ENCODE measurements at places on chromosomes 2 and 18.

- DNase-seq, result no peak
Measured at GRCh38 chr18:75170916-75171315, 38.0 kb downstream of the PTGR3 start.

GRCh38 chr2:31764169-31764568 lies 183.4 kb upstream of the SRD5A2 start:
- DNase-seq, result no peak

DNA sequence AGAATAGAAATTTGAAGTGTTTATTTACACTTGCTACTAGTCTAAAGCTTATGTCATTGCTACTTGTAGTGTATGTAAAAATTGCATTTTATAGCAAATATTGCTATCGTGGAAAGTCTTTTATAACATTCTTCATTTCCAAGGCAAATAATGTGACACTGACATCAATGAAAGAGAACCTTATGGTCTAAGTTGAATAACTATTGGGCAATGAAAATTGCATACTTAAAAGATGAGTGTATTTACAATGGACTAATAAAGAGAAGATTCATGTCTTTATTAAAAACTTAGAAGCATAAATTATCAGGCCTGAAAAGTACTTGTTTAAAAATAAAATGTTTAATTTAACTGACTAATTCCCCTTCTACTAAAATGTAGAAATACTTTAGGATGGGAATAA lies 82.2 kb downstream of the LRP1B start:
- DNase-seq, result no peak

DNA sequence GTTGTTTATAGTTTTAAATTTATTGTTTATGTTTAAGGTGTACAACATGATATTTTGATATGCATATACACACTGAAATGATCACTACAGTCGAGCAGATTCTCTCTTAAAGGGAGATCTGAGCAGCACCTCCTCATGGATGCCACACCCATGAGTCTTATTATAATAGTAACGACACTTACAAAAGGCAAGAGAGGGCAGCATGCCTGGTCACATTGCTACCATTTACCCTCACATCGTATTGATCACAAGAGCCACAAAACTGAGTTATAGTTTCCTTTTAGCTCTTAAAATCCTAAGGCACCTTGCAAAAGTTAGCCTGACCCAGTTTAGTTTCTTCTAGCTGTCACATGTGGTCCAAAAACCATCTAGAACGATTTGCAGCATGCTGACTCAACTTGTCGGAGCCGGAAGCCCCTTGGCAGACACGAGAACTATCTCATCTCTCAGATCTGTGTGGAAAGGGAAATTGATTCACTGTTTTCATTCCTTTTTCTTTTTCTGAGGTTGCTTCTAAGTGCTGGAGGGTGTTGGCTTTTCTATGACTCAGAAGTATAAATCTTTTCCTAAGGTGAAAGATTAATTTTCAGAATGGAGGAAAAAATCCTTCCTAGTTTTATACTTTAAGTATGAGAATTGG lies 85.3 kb downstream of the CDC42EP3 start:
- peak; percentile 81 for DNase-seq

GRCh38 chr2:120348737-120349439 lies 3.0 kb downstream of the INHBB start:
- no peak for DNase-seq

- DNase-seq, result no peak
Measured at GRCh38 chr2:183390109-183390508, 265.9 kb downstream of the NUP35 start.

- DNase-seq, result no peak
Measured at GRCh38 chr2:57444752-57445430, 601.7 kb upstream of the VRK2 start.

DNA sequence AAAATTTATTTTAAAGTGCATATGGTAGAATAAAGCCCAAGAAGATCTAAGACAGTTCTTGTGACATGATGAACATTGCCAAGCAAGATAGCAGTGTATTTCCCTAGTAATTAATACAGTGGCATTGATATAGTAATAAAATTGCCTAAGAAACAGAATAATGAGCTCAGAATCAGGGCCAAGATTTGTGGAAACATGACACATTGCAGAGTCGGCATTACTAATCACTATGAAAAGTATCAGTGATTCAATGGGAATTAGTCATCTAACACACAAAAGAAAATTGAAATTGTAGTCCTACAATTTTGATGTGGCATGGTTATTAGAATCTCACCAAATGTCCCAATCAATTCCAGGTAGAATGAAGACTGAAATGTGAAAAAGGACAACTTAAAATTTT lies 243.0 kb upstream of the CYRIA start:
- DNase-seq, result no peak

- DNase-seq, result peak; percentile 24
Measured at GRCh38 chr2:232142049-232142448, 180.5 kb downstream of the DIS3L2 start.

- no peak for DNase-seq
Measured at GRCh38 chr2:239167766-239168444, 232.9 kb downstream of the HDAC4 start.

DNA sequence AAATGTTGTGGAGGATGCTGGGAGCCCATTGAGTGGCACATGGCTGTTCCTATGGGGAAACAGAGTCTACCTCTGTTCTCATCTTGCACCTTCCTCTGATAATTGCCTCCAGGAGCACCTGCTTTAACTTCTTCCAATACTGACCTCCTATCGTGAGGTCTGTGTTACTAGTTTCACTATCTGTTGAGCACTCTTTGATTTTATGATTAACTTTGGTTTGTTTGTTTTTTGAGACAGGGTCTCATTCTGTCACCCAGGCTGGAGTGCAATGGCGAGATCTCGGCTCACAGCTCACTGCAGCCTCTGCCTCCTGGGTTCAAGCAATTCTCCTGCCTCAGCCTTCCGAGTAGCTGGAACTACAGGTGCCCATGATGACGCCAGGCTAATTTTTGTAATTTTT lies 12.1 kb upstream of the RFX8 start:
- no peak for DNase-seq

- no peak for DNase-seq
Measured at GRCh38 chr2:162103443-162104009, 29.5 kb upstream of the DPP4 start.

DNA sequence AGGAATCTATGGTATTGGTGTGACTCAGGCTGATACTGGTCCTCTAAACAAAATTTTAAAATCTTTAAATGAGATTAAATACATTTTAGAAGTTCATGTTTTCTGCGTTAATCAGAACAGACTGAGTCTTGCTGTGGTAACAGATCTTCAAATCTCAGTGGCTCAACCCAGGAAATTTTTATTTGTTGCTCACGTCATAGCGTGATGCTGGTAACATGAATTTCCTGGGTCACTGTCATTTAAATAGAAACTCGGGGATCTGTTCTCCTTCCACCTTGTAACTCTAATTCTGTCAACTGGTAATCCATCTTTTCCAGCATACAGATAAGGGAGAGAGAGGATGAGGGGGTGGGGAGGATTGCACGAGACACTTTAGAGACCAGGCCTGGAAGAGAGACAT lies 90.0 kb downstream of the CDC42EP3 start:
- no peak for DNase-seq

GRCh38 chr2:235416858-235417499 lies 76.9 kb upstream of the AGAP1 start:
- DNase-seq, result no peak

GRCh38 chr2:225130093-225130492 lies 87.8 kb upstream of the DOCK10 start:
- no peak for DNase-seq

DNA sequence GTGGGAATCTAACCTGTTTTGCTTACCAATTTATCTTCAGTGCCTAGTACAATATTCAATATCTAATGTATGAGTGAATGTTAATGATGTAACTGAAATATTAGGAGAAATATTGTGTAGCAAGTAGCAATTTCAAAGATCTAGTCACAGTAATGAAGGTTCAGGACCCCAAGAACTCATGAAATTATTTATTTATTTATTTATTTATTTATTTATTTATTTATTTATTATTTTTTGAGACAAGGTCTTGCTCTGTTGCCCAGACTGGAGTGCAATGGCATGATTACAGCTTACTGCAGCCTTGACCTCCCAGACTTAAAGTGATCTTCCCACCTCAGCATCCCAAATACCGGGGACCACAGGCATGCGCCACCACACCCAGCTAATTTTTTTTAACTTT lies 126.9 kb downstream of the KCNJ3 start:
- no peak for DNase-seq

- DNase-seq, result no peak
Measured at GRCh38 chr2:26178746-26179436, 6.0 kb downstream of the GAREM2 start.

GRCh38 chr2:128291161-128291843 lies 27.4 kb downstream of the HS6ST1 start:
- DNase-seq, result no peak

DNA sequence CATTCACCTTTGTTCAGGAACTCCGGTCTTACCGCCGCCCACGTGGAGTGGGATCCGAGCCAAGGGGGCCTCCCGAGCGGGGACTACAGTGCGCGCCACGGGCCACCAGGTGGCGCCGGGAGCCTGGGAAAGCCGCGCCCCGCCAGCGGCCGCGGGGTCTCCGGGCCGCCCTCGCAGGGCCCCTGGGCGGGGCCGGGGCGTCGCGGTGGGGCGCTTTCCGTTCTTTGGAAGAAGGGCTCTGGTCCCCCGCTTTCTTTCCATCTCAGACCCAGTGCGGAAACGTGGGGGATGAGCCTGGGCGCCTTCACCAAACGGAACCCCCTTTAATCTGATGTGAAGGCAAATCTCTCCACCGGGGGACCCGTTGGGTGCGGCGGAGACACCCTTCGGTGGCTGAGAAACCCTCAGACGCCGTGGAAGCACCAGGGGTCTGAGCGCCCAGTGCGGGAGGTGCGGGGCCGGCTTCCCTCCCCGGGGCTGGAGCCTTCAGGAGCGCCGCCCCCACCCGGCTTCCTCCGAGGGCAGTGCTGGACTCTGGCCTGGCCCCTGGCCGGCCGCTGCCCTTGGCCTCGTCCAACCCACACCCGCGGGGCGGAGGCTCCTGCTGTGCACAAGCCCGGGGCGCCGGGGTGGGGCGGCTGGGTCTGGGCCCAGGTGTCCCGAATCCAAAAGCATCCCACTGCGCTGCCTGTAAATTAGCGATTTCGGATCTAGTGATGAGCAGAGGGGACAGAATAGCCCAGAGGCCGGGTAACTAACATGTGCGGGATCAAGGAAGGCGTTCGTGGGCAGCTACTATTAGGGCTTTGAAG lies 44.6 kb downstream of the GORASP2 start:
- DNase-seq, result peak; percentile 86

- DNase-seq, result no peak
Measured at GRCh38 chr2:215845839-215846586, 167.3 kb downstream of the MREG start.

DNA sequence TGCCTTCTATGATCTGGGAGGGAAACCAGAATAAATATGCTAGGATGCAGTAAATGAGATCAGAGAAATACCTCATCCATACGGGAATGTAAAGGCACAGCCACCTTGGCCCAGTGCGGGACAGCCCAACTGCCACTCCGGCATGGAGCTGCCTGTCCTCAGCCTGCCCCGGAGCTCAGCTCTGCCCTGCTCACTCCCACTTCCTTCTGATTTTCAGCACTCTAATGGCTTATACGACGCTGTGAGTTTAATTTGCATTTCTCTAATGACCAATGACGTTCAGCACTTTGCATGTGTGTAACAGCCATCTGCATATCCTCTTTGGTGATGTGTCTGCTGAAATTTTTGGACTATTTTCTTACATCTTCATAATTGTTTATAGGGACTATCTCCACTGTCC lies 172.5 kb upstream of the RAB6C start:
- DNase-seq, result no peak

DNA sequence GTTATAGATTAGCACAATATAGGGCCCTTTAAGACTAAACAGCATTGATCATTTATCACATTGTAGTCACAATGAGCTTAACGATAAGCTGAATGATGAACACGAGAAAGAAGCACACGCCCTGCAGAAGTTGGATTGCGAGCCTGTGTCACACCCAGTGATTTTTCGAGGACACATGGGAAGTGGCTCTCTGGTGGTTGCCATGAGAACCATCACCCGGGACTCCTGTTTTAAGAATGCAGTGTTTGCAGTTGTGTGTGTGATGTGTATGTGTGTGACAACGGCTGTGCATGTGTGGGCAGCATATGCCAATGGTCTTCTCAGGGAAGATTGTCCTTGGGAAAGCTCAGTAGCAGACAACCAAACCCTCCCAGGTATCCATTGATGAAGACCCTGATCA lies 69.2 kb downstream of the PDCL3 start:
- DNase-seq, result no peak

GRCh38 chr18:43592269-43592668 lies 315.0 kb upstream of the SYT4 start:
- no peak for DNase-seq

GRCh38 chr2:126973745-126974144 lies 75.1 kb downstream of the TEX51 start:
- DNase-seq, result no peak

GRCh38 chr2:61900281-61900680 lies 5.2 kb upstream of the COMMD1 start:
- no peak for DNase-seq

- no peak for DNase-seq
Measured at GRCh38 chr18:47287911-47288585, 36.6 kb upstream of the SKOR2 start.

DNA sequence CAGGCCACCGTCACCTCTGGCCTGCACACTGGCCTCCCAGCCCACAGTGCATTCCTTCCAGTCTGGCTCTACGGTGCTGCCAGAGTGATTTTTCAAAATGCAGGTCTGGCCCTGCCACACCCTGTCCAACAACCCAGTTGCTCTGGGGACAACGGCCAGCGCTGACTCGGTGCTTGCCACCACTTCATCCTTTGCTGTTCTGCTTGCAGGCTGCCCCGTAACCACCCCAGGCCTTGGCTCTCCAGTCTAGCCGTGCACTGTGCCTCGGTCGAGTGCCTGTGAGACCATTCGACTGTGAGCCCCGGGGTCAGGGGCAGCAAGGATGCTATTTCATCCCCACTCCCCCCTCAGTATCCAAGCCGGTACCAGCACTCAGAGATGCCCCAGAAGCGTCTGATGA lies 262.6 kb downstream of the KLHL29 start:
- no peak for DNase-seq

- DNase-seq, result no peak
Measured at GRCh38 chr2:138814123-138814898, 34.1 kb upstream of the NXPH2 start.

DNA sequence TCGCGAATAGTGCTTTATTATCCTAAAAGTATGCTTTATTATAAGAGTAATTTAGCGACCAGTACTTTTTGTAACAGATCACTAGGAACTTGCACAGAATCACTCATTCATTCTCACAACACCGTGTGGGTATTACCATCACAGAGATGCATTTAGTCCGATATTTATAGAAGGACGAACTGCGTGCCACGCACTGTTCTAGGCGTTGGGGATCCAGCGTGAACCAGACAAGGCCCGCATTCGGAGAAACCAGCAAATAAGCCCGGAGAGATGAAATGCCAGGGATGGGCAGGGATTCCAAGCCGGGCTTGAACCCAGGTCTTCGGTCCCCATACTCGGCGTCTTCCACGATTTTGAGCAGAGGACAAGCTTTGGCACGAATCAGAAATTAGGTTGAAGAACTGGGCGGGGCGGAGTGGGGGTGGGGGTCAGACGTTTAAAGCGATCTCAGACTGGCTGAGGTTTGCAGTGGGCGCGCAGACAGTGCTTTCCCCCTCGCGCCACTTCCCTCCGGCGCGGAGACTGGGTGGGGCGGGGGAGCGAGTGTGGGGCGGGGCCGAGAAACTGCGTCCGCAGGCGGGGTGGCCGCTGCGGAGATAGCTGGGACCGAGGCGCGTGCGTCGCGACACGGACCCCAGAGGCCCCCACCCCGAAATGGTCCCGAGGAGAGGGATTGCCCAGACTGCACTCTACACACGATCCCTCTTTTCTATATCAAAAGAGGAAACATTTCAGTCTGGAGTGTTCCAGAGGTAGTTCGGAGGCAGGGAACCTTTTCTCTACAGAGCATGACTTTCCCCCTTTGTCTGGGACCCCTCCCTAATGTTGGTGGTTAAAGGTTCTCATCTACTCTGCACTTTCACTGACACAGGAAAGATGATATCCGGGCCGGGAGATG lies 1.1 kb upstream of the CXCR4 start:
- DNase-seq, result peak; percentile 72
